ENCODE measurements at places on chromosomes 13 and 19.

GRCh38 chr13:22357132-22357531, 686.3 kb downstream of the FGF9 start:
- DNase-seq: no peak

DNA sequence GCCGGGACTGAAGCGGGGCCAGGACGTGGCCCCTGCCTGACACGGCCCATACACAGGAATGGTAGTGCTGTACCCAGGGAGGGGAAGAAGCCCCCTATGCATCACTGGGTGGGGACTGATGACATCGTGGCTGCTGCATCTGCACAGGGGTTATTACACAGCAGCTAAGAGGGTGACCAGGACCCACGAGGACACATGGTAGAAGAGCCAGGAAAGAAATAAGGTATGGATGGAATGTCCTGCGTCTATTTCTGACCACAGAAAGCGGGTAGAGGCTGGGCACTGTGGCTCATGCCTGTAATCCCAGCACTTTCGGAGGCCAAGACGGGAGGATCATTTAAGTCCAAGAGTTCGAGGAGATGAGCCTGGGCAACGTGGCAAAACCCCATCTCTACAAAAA, 24.1 kb downstream of the DCAF15 start:
- DNase-seq: no peak

GRCh38 chr19:795691-796581, 1.3 kb upstream of the PTBP1 start:
- DNase-seq: no peak

DNA sequence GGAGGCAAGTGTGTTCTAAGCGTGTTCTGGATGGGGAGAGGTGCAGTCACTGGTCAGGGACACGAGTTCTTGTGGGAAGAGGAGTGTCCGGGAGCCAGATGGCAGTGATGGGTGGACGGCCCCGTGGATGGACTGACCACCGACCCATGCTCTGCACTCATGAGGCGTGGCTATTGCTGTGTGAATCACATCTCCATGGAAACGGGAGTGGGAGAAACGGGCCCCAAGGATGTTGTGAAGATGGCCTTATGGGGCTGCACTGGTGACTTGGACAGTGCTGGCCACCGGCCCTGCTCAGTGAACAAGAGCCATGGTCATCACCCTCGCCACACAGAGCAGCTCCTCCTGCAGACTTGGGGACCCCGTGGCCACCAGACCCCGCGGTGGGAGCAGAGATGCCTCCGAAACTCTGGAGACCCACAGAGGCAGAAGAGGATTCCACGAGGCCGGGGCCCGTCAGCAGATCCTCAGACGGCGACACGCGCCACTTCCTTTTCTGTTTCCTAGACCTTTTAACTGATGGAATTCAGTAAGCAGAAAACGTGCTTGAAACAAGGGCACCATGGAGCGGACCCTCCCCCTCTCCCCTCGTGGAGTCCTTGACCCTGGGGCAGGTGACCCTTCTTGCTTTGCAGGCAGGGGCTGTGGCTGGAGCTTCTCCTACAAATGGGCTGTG, 47.5 kb downstream of the GAS6 start:
- no peak for DNase-seq

- peak; percentile 40 for DNase-seq
Observed at GRCh38 chr13:19601749-19602725, 31.4 kb upstream of the MPHOSPH8 start.

DNA sequence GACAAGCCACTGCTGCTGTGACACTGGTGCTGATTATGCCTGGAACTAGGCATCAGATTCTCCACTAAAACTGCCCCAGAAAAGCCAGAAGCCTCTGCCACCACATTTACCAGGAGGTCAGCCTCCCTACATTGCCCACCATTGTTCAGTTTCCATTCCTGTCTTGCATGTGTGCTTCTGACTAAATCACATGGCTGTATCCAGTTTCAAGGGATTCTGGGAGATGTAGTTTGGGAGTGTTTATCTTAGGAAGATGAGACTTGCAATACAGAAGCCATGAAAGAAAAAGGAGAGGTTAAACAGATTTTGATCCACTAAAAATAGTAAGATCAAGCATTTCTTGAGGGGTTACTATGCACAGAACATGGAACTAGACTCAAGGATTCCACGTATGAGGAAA, 40.7 kb upstream of the SERPINE3 start:
- DNase-seq: no peak

DNA sequence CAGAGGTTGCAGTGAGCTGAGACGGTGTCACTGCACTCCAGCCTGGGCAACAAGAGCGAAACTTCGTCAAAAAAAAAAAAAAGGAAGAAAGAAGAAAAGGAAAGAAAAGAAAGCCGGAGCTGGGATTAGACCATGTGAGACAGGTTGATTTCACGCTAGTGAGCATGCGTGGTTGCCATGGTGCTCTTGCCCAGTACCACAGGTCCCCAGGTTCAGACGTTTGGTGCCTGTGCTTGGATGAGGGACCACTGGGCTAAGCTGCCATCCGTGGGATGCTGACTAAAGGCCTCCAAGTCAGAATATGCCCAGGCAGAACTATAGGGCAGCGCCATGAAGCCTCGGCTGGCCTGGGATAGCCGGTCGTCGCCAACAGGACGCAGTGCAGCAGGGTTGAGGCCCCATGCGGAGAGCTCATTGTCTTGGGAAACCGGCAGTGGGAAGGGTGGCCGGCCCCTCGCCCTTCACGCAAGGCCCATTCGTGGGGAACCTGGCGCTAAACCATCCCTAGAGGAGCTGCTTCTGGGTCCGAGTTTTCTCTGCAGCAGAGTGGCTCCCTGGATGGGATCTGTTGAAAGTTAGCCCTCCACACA, 7.2 kb upstream of the TEX101 start:
- DNase-seq: no peak

DNA sequence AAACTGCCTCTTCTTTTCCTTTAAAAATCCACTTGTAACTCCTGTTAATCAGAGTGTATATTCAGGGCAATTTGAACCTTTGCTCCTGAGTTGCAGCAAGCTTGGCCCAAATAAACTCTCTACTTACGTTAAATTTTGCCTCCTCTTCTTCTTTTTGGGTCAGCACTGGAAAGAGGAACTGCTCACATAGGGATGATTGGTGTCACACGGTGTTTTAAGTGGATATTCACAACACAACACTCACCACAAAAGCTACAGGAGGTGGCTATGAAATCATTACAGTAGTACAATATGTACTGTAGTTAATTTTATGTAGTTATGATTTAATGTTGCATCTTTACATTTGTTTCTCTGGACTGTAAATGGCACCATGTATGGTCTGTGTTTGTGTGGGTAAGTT, 96.8 kb upstream of the DOCK9 start:
- DNase-seq: no peak

All from astrocyte of the spinal cord (primary cell).